ENCODE measurements at places on chromosomes 7 and 10.
A peak's percentile ranks its signal among the peaks of the same experiment; 100 is the strongest.

DNA sequence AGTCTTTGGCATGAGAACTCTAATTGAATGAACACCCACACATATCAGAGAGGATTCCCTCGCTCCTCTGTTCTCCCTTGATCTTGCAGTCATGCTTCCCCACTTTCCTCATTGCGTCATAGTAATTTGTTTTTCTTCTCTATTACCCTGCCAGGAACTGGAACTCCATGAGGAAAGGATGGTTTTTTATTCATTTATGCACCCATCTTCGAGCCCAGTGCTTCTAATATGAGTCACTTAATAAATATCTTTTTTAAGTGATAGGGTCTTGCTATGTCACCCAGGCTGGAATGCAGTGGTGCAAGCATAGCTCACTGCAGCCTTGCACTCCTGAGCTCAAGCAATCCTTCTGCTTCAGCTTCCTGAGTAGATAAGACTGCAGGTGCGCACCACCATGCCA is 83.5 kb downstream of the OTUD1 start:
- no peak for DNase-seq

GRCh38 chr7:55517191-55517633 is 55.1 kb downstream of the VOPP1 start:
- DNase-seq: no peak

- DNase-seq: no peak
These were observed 5.8 kb downstream of the MRC1 start for GRCh38 chr10:17814973-17815372.

- no peak for DNase-seq
These were observed 73.6 kb downstream of the ATXN7L1 start for GRCh38 chr7:105802604-105803428.

DNA sequence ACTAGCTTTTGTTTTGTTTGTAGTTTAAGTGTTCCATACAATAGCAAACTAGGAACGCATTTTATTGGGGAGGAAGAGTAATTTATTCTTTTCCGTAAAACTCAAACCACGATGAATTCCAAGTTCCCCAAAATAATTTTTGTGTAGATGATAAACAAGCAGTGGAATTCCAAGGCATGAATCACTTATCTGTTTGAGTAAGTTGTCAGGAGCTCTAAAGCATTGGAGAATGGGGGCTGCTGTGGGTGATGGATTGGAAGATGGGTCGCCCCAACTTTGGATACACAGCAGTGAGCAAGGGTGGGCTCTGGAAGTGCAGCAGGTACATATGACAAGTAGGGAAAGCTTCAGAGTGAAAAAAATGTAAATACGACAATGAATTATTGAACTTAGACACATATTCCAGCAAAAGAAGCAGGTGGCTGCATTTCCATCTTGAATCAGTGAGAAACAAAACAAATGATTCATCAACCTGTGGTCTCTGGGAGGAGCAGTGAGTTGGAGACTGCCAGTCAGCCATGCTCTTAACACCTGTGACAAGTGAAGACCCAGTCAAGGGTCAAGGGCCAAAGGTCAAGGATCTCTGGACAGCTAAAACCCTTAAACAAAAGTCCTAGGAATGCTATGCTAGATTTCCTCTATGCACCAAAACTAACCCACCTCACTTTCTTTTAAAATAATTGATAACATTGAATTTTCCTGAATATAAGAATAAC is 34.2 kb upstream of the ADRB1 start:
- no peak for DNase-seq

GRCh38 chr7:12470930-12471329 is 67.3 kb upstream of the VWDE start:
- DNase-seq: no peak

DNA sequence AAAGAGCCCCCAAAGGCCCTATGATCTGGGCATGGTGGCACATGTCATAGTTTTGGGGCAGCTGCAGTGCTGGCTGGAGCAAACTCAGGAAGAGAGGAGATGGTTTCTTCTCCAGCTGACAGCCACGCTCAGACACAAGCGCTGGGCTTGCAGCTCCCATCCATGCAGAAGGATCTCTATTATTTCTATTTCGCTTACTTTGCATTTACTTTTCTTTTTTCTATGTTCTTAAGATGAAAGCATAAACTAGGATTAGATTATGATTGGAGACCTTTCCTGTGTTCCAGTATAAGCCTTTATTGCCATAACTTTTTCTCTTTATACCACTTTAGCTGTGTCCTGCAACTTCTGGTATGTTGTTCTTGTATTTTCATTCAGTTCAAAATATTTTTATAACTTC is 5.0 kb downstream of the JAKMIP3 start:
- DNase-seq: no peak

DNA sequence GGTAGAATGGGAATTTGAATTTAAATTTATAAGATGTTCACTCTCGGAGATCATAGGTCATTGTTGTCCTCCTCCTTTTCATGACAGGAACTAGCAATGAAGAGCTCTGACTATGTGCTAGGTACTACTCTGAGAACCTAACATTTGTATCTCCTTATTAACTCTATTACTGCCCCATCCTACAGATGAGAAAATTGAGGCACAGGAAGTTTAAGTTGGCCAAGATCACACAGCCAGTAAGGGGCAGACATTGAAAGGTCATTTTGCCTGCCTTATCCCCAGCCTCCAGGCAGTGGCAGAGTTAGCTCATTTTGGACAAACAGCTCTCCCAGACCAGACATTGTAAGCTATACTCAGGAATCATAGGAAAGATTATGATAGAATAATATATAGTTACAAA is 6.0 kb downstream of the SRGN start:
- DNase-seq: no peak

- no peak for DNase-seq
These were observed 416.1 kb upstream of the CNTNAP2 start for GRCh38 chr7:145700488-145700887.

DNA sequence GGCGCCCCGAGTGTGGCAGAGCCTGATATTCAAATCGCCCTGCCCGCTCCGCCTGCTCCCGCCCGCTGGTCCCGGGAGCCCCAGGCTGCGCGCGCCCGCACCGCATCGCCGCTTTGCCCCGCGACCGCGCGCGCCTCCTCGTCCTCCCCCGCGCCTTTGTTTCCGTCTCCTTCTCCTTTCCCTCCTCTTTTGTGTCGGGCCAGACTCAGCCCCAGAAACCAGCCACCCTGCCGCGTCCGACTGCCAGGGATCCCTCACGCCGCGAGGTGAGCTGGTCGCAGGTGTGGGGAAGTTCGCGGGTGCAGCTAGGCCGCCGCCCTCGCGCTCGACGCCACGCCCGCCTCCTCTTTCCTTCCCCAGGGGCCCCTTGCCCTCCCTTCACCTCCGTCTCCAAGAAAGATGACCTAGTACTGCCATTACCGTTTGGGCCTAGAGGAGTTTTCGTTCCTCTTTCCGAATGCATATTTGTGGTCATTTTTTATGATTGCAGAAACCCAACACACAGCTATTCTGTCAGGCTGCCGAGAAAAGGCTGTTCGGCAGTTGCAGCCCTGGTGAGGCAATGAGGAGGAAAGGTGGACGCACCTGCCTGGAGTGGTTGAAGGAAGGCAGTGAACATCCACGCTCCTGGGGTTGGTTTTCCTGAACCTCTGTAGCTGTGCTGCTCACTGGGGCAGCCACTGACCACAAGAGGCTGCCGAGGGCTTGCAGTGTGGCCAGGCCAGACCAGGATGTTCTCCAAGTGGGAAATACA is 107.3 kb downstream of the SNX10 start:
- DNase-seq: peak; percentile 54

- DNase-seq: no peak
These were observed 24.9 kb downstream of the SHTN1 start for GRCh38 chr10:116980041-116980440.

DNA sequence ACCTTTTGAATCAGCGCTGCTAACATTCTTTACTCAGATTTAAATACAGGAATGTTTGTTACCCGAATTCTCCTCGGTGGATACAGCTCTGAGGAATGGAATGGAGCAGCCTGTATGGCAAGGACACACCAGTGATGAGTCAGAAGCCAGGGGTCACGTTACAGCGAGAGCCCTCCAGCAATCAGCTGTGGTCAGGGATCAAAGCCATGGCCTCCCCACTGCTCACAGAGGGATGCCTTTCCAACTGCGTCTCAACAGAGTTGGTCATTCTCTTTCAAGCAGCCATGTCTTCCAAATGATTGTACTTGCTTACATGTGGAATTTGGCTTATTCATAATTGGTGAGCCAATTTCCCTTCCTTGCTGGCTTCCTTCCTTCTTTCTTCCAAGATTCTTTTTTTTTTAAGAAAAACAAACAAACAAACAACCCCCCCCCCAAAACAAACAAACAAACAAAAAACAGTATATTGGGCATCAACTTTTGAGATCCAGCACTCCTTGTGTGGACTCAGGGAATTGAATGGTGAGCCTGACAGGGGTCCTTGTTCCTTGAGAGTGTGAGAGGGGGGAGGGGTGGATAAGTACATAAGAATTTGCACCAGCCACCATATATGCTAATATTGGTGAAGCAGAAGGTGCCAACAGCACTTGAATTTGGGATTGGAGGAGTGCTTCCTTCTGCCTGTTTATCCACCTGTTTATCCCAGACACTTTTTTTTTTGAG is 100.2 kb downstream of the ATXN7L1 start:
- no peak for DNase-seq
